ENCODE measurements at places on chromosomes 16 and 17.

- DNase-seq = no peak
Measured at GRCh38 chr16:15757630-15758251, 99.1 kb downstream of the MYH11 start.

DNA sequence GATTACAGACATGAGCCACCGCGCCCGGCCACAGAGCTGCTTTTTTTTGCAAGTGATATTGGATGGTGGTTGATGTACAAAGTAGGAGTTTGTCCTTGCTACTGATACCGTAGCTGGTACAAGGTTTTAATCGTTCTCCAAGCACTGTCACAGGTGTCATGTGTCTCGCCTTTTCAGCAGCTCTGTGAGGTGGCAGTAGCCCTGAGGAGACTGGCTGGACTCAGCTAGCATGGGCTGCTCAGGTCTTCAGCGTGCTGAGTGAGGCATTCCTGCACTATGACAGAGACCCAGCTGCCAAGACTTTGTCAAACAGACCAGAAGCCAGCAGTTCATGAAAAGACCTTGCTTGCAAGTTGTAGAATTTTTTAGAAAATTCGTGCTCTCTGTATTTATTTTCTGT is 7.2 kb downstream of the WWOX start:
- DNase-seq = no peak

- DNase-seq = peak; percentile 93
Measured at GRCh38 chr16:85173981-85174751, 61.9 kb upstream of the CIBAR2 start.

GRCh38 chr17:78995022-78995760 is 14.4 kb downstream of the CANT1 start:
- no peak for DNase-seq

GRCh38 chr16:76195056-76195455 is 82.1 kb upstream of the CNTNAP4 start:
- DNase-seq = no peak

- no peak for DNase-seq
Measured at GRCh38 chr17:78791840-78792709, 10.0 kb upstream of the CYTH1 start.

DNA sequence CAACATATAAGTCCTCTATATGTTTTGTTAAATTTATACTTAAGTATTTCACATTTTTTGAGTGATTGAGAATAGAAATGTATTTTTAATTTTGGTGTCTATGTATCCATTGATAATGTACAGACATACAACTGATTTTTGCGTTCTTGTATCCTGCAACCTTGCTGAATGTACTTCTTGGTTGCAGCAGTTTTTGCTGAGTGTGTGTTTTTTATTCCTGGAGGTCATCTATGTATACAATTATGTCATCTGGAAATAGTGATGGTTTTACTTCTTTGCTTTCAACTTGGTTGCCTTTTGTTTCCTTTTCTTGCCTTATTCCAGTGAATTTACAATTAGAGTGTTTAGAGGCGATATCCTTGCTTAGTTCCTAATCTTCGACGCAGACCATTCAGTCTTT is 67.5 kb upstream of the NETO2 start:
- no peak for DNase-seq

All from fibroblast of upper back skin (primary cell).